ENCODE measurements at places on chromosomes 13 and 19. TPM values are rescaled to one million over a fixed set of nuclear protein-coding genes. Genes with fewer than 3 reads are reported as not detected.

GRCh38 chr13:110811771-110812120, 98.2 kb downstream of the ING1 start:
- H3K27ac ChIP-seq, result no peak overlapping the region
- H3K36me3 ChIP-seq, result no peaks in the 10 kb centered on the region
- H3K4me1 ChIP-seq, result peaks cover 15% of the 10 kb centered on the region
- no peak overlapping the region for H3K4me3 ChIP-seq
- DNase-seq, result no peak

DNA sequence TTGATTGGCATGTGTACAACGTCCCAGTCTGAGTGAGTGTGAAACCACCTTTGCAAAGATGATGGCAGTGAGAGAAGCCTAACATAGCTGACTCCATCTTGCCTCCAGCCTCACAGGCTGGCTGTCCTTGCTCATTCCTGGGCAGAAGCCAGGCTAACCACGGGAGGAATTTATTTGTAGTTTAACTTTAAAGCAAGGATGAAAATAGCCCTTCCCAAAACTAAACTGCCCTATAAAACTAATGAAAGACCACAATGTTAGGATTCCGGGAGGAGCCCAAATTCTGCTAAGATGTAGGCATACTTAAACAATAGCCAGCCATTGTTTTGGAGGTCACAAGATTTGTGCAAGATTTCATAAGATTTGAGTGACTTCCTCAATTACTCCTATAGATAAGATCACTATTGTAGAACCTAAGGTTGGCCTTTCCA, 96.6 kb upstream of the LSM14A start:
- no peak for DNase-seq
- H3K27me3 ChIP-seq, result no peaks in the 10 kb centered on the region
- no peaks in the 10 kb centered on the region for H3K36me3 ChIP-seq
- H3K4me1 ChIP-seq, result no peaks in the 10 kb centered on the region

DNA sequence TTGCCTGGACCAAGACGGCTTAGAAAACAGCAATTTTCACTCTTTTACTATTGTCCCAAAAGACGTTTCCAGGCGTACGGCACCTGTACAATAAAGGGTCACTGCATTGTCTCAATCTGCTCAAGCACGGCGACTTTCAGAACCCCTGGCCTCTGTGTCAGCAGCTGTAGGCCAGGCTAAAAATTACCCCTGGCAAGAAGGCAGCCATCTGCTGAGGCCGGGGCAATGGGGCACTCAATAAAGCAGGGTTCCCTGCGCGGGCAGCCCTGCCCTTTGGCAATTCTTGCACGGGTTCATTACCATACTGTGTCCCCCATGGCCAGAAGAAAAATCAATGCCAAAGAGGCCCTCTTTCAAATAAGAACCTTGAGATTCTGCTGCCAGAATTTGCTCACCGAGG, 52.1 kb downstream of the STK24 start:
- DNase-seq, result no peak
- H3K27me3 ChIP-seq, result no peaks in the 10 kb centered on the region
- H3K36me3 ChIP-seq, result no peaks in the 10 kb centered on the region
- H3K27ac ChIP-seq, result peak overlapping the region; percentile 15

DNA sequence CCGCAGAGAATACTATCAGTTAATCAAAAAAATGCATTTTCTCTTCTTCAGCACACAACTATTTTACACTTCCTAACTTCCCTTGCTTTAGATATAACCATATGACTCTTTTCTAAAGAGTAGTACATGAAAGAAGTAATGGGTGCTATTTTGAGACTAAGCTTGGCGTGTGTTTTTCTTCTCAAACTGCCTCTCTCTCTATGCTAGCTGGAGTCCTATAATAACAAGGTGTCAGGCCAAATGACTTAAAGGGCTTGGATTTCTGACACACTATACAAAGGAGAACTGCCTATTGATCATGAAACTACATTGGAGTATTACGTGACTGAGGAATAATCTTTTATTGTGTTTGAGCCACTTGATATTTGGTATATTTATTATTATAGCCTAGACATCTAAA, 1330.1 kb upstream of the SPRY2 start:
- no peak for DNase-seq
- H3K4me1 ChIP-seq, result no peaks in the 10 kb centered on the region

DNA sequence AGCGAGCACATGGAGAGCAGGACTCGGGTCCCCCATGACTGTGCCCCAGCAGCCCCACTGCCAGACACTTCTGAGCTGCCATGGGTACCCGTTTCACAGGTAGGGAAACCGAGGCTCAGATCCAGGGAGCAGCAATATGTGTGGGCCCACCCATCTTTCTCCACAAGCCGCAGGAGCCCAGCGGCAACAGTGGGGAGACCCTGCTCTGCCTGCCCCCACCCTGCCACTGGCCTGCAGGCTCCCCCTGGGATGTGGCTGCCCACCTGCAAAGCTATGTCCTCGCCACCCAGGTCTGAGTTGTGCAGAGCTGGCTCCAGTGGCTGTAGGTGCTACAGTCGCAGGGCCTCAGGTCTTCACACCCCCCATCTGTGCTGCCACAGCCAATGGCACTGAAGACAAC, 50.6 kb upstream of the C1QTNF9B start:
- no peaks in the 10 kb centered on the region for H3K36me3 ChIP-seq
- peaks cover 7% of the 10 kb centered on the region for H3K27me3 ChIP-seq
- no peaks in the 10 kb centered on the region for H3K4me1 ChIP-seq

- H3K4me3 ChIP-seq, result no peak overlapping the region
- H3K27ac ChIP-seq, result no peak overlapping the region
- DNase-seq, result no peak
Observed at GRCh38 chr13:111881700-111882099, 185.2 kb upstream of the SOX1 start.

DNA sequence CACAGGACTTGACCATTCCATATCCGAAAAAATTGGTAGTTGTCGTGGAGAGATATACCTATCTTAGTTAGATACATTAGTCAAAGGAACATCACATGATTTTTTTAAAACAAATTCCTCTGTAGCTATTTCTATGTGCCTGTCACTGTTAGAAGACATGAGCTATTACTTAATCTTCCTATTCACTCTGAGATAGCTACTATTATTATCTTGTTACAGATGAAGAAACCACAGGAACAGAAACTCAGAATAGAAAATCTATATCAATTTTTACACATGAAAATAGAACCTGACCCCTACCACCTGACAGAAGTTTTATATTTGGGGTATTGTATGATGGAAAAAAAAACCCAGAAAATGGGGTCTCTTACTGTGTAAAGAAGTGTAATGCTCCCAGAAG, 68.9 kb upstream of the TDRD3 start:
- no peak for DNase-seq
- H3K4me3 ChIP-seq, result no peak overlapping the region
- no peaks in the 10 kb centered on the region for H3K27me3 ChIP-seq
- no peaks in the 10 kb centered on the region for H3K36me3 ChIP-seq

DNA sequence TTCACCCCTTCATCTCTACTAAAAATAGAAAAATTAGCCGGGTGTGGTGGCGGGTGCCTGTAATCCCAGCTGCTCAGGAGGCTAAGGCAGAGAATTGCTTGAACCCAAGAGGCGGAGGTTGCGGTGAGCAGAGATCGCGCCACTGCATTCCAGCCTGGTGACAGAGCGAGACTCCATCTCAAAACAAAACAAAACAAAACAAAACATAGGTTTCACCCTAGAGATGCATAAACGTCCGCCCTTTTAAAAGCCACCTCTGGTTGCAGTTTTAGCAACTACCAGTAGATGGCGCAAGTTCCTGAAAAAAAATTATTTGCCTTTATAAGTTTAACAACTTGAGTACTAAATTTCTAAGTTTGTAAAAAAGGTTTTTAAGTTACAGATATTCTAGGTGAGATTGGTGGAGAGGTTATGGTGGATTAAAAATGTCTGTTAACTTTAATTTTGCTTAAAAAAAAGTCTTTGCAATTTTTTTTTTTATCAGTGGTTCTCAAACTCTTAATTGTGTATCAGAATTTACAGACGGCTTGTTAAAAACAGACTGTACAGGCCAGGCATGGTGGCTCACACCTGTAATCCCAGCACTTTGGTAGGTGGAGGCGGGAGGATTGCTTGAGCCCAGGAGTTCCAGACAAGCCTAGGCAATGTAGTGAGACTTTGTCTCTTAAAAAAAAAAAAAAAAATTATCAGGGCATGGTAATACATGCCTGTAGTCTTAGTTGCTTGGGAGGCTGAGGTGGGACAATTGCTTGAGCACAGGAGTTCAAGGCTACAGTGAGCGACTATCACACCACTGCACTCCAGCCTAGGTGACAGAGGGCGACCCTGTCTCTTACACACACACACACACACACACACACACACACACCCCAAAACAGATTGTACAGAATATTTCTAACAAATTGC, 42.1 kb downstream of the NAA16 start:
- H3K4me1 ChIP-seq, result no peaks in the 10 kb centered on the region
- H3K36me3 ChIP-seq, result peaks cover 10% of the 10 kb centered on the region
- H3K27me3 ChIP-seq, result no peaks in the 10 kb centered on the region
- DNase-seq, result peak; percentile 57

DNA sequence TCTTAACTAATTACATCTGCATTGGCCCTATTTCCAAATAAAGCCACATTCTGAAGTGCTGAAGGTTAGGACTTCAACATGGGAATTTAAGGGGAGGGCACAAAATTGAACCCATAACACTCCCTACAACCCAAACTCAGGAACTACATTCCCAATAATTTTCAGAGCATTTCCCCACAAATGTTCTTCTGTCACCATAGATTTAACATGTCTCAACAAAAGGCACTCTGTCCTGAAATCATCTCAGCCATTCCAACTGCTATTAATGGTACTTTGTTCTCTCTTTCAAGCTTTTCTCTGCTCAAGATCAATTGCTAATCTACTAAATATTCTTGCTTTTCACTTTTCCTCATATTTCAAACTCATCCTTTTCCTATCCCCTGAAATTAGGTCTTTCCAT, 74.0 kb upstream of the SOX1 start:
- H3K4me1 ChIP-seq, result no peaks in the 10 kb centered on the region
- no peak overlapping the region for H3K27ac ChIP-seq
- no peak for DNase-seq
- H3K27me3 ChIP-seq, result peaks cover 9% of the 10 kb centered on the region
- no peaks in the 10 kb centered on the region for H3K36me3 ChIP-seq
- no peak overlapping the region for H3K4me3 ChIP-seq

DNA sequence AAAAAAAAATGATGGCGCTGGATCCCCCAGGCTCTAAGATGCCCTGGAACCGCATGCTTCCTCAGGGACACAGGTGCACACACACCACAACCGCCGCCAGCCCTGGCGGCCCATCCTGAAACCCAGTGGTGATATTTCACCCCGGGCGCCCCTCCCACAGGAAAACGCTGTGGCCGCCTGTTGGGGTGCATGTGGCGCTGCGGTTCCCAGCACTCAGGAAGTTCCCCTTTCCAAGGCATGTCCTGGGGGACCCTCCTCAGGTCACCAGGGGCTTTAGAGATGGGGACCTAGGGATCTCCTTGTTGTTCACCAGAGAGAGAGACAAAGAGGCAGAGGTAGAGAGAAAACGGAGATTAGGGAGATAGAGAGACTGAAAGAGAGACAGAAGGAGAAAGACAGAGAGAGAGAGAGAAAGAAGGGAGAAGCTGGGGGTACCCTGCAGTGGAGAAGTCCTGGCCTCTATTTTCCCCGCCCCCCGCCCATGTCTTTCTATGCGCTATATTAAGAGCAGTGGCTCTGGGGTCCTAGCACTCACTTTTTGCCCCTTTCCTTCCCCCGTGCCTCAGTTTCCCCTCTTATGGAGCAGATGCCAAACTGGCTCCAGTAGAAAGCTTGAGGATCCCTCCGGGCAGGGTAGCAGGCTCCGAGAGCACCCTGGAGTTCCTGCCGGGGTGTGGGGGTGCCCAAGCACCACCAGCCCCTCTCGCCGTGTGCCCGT, 2.3 kb downstream of the ADGRE2 start:
- H3K4me3 ChIP-seq, result peak overlapping the region; percentile 36
- peaks cover 13% of the 10 kb centered on the region for H3K4me1 ChIP-seq
- peaks cover 10% of the 10 kb centered on the region for H3K27me3 ChIP-seq

DNA sequence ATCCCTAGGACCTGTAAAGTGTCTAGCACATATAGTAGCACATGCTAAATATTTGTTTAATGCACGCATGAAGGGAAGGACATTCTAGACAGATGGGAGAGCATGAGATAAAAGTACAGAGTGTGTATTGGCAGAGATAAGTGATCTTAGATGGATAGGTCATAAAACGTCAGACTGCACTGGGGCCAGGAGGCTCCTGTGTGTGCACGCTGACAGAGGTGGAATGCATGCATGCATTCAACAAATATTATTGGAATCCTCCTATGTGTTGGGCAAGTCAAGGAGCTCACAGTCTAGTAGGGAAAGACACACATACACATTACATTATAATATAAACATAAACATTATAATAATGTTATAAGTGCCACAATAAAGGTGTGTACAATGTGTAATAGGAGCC, 73.3 kb downstream of the FGF9 start:
- no peak overlapping the region for H3K27ac ChIP-seq
- no peak overlapping the region for H3K4me3 ChIP-seq
- H3K27me3 ChIP-seq, result no peaks in the 10 kb centered on the region

DNA sequence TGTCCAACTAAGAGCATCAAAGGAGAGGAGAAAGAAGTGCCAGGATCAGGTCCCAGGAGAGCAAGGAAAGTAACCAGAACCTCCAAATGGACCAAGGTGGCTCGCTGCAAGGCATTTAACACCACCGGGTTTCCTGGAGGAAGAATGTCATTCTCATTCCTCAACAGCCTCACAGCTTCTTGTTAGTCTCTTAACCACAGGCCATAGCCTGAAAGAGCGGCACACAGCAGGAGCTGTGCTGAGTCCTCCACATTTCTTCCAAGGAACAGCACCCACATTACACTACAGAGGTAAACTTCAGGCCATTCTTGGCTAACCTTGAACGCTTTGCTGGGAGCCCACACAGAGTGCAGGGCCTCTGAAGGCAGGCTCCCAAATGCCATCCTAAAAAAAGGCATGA, 23.6 kb downstream of the DOCK9 start:
- peaks cover 12% of the 10 kb centered on the region for H3K36me3 ChIP-seq
- no peak overlapping the region for H3K4me3 ChIP-seq
- peaks cover 8% of the 10 kb centered on the region for H3K4me1 ChIP-seq
- H3K27ac ChIP-seq, result no peak overlapping the region

- H3K36me3 ChIP-seq, result no peaks in the 10 kb centered on the region
- no peak for DNase-seq
- no peak overlapping the region for H3K27ac ChIP-seq
- H3K27me3 ChIP-seq, result no peaks in the 10 kb centered on the region
- H3K4me1 ChIP-seq, result no peaks in the 10 kb centered on the region
Observed at GRCh38 chr19:54552913-54553310, 20.7 kb upstream of the LILRA2 start.

MBD3L2 gene
- total RNA-seq, result not detected

KCNRG gene
- total RNA-seq, result 2.1 TPM

GAMT gene
- total RNA-seq, result 115 TPM

MISP gene
- total RNA-seq, result 0.09 TPM

FAM124A gene
- 2.0 TPM for total RNA-seq

PRSS57 gene
- 0.04 TPM for total RNA-seq

ERCC2 gene
- 6.6 TPM for total RNA-seq

HRC gene
- total RNA-seq, result 105 TPM

ZNF208 gene
- total RNA-seq, result 0.35 TPM

Measured in muscle of leg (tissue), 16 donors.